Stimulated activated CD4-positive, alpha-beta T cell treated with anti-CD3 and anti-CD28 coated beads, Interleukin-15, amount 100 ng/mL, for 24 hours (primary cell): ENCODE measurements at places on chromosomes 7 and 10.

DNA sequence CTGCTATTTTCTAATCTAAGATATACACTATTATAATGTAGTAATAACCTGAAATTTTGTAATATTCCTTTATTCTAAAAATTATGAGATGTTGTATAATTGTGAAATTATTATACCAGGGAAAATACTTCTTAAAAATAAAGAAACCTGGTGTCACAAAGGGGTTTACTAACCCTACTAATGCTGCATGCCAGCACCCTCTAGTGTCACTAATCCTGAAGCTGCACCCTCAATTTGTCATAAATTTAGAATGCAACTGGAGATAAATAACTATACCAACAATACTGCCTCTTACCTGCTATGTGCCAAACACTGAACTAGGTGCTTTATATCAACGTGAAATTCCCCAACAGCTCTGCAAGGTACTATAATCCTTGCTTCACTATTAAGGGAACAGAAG lies 30.8 kb downstream of the TM9SF3 start:
- no peak for DNase-seq

GRCh38 chr10:121099181-121099580 lies 248.0 kb downstream of the WDR11 start:
- DNase-seq, result no peak

DNA sequence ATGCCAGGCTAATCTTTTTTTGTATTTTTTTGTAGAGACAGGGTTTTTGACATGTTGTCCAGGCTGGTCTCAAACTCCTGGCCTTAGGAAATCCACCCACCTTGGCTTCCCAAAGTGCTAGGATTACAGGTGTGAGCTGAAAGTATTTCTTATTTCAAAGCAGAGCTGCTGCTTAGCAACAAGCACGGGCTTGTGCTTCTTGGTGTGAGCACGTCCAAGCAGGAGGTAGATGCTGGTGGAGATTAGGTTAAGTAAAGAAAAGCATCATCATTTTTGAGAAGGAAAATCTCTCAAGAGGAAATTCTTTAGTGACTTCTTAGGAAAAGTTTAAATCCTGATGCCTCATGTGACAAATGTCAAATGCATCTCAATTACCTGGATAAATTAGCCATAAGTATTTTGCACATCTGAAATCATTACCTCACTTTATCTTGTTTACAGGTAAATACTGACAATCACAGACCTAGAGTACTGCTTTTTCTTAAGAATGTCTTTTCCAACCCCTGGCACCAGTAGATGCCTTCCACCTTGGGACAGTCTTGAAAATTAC lies 431.8 kb upstream of the FZD8 start:
- DNase-seq, result no peak

DNA sequence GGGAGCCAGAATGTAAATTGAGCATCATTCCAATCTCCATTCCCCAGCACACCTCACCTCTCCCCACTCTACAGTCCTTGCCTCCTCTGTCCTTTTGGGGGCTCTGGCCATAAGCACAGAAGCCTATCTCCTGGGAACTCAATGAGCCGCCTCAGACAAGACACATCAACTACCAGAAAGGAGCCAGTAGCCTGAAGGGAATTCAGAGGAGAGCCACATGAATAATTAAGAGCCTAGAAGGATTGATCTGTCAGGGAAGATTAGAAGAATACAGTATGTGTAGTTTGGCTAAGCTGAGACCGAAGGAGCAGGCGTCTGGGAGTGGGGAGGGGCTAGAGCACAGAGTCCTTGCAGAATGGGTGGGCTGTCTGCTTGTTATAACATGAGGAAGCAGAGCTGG lies 31.2 kb downstream of the FRMD4A start:
- no peak for DNase-seq

DNA sequence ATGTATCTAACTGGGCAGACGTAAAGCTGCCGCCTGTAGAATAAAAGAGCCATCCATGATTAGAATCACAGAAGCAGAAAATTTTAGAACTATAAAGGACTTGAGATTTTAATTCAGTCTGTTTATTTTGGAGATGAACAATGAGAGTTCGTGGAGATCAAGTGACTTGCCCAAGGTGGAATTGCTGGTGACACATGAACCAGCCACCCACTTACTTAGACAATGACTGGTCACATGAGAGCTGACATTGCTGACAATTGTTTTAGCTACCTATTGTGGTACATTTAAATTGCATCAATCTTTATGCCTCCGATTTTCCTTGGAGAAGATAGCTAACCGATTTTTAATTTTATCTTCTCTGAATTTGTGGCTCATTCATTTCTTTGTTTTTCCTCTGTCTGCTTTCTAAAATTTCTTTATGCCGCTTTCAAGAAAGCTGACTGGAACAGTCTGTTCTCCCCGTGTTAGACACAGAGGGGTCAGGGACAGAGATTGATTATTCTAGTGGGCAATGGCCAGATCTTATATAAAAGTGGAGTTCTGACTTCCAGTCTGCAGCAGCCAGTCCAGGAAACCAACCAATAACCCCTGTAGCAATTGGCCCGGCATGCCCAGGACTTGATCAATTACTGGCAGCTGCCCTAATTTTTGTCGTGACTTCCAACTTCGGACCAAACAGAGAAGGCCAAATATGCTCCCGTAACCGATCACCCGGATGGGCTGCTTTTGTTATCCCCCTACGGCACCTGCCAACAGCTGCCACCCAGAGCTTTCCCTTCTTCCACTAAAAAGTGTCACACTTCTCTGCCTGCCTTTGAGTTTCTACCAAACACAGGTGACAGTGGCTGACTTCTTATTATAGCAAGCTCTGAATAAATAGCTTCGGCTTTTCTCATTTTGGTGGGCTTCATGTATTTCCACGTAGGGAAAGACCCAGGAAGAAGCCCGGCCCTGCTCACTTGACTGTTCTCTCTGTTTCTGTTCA lies 241.6 kb downstream of the CAMK1D start:
- DNase-seq, result no peak

DNA sequence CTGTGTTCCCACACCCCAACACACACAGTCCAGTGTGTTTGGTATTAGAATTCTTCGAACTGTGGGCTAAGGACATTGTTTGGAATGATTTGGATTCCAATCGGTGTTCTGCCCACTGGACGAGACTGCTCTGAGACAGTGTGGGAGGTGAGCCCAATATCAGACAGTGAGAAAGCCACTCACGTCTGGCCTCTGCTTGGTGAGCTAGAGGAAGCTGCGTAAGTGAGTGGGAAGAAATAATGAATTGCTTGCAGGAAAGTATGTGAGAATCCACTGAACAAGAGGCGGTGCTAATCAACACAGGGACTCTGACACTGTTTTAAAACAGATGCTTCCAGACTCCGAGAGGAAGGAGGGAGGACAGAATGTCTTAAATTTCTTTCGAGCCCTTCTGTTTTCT lies 675.0 kb upstream of the ANKRD30A start:
- DNase-seq, result no peak

DNA sequence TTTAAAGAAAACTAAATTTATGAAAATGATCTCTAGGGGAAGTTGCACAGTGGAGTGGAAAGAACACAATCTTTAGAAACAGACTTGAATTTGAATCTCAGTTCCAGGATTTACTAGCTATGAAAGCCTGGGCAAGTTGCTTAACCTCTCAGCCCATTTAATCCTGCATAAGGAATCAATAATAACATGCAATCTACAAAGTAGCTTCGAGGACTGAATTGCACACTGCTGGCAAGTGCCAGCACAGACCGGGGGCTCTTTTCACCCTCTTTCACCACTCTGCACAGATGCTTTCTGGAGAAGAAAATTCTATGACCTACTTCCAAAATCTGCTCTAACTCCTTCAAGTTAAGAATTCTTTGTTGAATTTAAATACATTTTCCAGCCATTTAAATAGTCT lies 63.4 kb upstream of the ANK3 start:
- no peak for DNase-seq

DNA sequence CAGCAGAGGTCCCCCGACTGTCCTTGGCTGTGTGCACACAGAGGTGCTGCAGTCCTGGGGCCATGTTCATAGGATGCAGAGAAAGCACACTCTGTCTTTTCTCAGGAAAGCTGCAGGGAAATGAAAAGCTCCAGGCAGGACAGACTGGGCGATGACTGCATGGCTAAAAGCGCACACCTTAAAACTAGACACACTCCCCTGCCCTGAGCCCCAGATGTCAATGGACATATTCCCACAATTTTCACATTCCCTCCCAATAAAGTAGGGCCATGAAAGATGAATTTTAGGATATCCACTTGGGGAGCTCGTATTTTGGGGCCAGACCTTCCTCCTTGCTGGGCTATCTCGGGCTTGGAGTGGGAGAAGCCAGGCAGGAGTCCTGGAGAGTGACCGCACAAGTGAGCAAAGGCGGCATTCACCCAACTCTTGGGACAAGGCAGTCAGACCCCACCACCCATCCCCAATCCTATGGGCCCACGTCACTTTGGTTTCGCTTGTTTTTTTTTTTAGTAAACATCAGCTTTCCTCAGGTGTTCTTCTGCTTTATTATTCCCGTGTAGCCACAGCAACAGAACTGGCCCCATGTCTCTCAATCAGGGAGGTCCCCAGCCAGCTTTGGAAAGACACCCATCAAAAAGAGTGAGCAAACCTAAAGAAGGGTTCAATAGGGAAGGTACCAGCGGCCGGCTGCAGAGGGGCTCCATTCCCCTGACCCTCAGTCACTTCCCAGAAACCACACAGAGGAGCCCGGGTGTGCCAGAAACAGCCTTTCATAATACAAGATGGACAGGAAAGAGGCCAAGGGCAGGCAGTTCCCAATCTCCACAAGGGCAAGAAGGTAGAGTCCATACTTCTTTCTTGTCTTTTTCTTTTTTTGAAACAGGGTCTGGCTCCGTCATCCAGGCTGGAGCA lies 12.7 kb downstream of the GPRIN2 start:
- DNase-seq, result peak; percentile 0

- DNase-seq, result no peak
These were observed 281.8 kb upstream of the HGF start for GRCh38 chr7:82051601-82052000.

- no peak for DNase-seq
These were observed 7.1 kb upstream of the ANK3 start for GRCh38 chr10:60396766-60397165.

GRCh38 chr7:45191396-45191795 lies 33.8 kb downstream of the RAMP3 start:
- no peak for DNase-seq

DNA sequence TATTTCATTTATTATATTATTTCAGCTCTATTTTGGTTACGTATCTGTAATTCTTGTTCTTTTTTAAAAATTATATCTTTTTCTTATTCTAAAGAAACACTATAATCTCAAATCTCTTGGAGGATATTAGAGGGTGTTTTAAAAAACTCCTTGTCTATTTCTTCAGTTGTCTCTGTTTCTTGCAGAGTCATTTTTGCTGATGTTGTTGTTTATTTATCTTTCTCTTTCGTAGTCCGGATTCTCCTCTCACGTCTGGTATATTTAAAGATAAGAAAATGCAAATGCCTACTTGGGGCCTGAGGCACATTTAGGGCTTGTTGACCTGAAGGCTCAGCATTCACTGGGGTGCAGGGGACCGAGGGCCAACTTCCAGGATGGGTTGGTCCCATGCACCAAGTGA lies 181.2 kb upstream of the CTBP2 start:
- no peak for DNase-seq

DNA sequence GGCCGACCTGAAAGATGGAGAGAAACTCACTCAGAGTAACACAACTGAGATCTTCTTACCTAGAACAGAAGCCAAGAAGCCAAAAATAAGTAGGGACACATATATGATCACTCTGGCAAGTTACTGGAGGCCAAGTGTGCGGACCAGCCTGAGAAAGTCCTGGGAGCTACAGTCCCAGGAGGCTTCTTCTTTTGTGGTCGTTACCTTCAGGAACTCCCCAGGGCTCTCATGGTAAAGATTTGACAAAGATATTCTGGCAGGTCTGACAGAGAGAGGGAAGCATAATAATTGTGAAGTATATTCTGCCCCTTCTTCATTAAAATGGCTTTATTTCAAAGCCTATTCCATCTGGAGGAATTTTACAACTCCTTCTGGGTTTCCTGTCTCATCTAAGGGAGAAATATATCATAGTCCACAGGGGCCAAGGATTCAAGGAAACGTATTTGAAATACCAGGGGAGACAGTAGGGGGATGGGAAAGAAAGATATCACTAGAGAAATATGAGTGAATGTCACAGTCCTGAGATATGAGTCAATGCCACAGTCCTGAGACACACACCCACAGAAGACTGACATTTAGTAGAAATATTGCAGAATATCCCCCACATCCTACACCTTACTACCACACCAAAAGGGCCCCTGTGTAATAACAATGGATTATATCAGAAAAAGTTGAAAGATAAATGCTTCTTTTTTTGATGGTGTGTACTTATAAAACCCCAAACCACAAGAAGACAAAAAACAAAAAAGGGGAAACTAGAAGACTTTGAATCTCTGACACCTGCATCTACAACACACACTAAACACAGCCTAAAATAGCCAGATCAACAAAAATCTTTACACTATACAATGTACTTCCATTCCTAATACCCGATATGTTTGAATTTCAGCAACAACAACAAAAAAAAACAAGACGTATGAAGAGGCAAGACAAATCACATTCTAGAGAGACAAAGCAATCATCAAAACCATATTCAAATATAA lies 594.2 kb upstream of the NRG3 start:
- DNase-seq, result no peak
